ENCODE measurements at places on chromosomes 4 and X. TPM values are rescaled to one million over a fixed set of nuclear protein-coding genes. Genes with fewer than 3 reads are reported as not detected.

GRCh38 chr4:78644744-78645330, 93.3 kb downstream of the ANXA3 start:
- H3K4me3 ChIP-seq = peak overlapping the region; percentile 60
- H3K27ac ChIP-seq = peak overlapping the region; percentile 93
- H3K4me1 ChIP-seq = peaks cover 42% of the 10 kb centered on the region
- DNase-seq = peak; percentile 76
- no peaks in the 10 kb centered on the region for H3K36me3 ChIP-seq

DNA sequence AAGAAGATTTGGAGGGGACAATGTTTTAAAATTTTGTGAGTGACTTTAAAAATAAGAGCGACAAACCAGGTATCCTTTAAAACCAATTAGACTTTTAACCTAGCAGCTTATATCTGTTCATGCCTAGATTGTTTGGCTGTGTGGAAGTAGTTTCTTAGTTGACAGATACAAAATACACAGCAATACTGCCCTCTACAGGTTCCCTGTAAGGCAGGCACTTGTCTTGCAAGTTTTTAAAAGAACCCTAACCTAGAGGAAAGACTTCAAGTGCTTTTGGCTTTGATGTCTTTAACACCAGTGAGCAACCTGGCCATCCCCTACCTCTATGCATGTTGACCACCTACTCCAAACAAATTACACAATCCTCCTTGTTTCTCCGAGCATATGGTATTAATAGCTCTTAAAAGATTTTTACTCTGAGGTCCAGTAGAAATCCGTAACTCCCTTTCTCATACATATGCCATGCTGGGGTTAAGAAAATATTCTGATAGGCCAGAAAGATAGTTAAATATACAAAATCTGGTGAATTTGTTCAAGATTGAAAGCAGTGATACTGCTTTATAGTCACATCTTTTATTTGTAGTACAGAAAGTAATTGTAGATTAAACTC, 273.0 kb downstream of the ARHGAP24 start:
- peak; percentile 75 for DNase-seq
- no peaks in the 10 kb centered on the region for H3K36me3 ChIP-seq
- H3K4me3 ChIP-seq = no peak overlapping the region
- H3K27ac ChIP-seq = no peak overlapping the region
- no peaks in the 10 kb centered on the region for H3K27me3 ChIP-seq
- peaks cover 18% of the 10 kb centered on the region for H3K4me1 ChIP-seq

DNA sequence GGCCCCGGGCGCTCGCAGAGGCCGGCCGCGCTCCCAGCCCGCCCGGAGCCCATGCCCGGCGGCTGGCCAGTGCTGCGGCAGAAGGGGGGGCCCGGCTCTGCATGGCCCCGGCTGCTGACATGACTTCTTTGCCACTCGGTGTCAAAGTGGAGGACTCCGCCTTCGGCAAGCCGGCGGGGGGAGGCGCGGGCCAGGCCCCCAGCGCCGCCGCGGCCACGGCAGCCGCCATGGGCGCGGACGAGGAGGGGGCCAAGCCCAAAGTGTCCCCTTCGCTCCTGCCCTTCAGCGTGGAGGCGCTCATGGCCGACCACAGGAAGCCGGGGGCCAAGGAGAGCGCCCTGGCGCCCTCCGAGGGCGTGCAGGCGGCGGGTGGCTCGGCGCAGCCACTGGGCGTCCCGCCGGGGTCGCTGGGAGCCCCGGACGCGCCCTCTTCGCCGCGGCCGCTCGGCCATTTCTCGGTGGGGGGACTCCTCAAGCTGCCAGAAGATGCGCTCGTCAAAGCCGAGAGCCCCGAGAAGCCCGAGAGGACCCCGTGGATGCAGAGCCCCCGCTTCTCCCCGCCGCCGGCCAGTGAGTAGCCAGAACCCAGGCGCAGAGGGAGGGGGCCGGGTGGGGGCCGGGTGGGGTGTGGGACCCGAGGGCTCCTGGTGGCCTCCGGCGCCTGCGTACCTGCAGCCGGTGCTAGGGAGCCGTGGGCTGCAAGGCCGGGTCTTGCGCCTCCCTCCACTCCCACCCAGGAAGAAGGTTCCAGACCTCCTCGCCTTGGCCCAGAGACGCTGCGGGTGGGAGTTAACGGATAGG, 534 bp downstream of the MSX1 start:
- H3K36me3 ChIP-seq = no peaks in the 10 kb centered on the region
- H3K4me1 ChIP-seq = peaks cover 3% of the 10 kb centered on the region
- no peak overlapping the region for H3K27ac ChIP-seq
- H3K4me3 ChIP-seq = peak overlapping the region; percentile 86

DNA sequence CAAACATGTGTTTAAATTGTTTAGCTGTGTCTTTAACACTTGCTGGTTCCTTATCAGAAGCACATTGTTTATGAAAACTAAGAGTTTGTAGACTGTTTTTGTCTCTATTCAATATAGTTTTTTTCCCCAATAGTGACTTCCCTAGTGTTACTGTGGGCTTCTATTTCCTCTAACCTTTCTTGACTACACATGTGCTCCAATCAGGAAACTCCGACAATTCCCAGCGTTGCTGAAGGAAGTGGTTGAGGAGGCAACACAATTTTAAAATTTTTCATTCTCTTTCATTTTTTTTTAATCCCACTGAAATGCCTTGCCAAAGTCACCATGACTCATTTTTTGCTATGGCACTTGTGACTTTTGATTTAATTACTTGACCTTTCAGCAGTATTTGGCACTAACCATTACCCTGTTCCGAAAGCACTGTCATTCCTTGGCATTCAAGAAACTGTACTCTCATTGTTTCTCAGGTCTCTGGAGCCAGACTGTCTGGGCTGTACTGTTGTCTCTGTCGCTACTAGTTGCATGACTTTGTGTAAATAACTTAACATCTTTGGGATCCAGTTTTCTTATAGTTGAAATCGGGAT, 67.6 kb upstream of the FREM3 start:
- H3K27me3 ChIP-seq = 0 out of 2 replicates have a peak, but pooled peaks cover 2% of the 10 kb centered on the region
- no peak overlapping the region for H3K27ac ChIP-seq
- H3K36me3 ChIP-seq = no peaks in the 10 kb centered on the region
- H3K4me3 ChIP-seq = no peak overlapping the region
- H3K4me1 ChIP-seq = no peaks in the 10 kb centered on the region

- no peak overlapping the region for H3K27ac ChIP-seq
- no peaks in the 10 kb centered on the region for H3K27me3 ChIP-seq
- H3K4me3 ChIP-seq = no peak overlapping the region
- H3K36me3 ChIP-seq = no peaks in the 10 kb centered on the region
- no peak for DNase-seq
Measured at GRCh38 chr4:113811359-113811758, 49.8 kb upstream of the CAMK2D start.

GRCh38 chr4:179858221-179858620, 2385.0 kb upstream of the TENM3 start:
- H3K27ac ChIP-seq = no peak overlapping the region
- no peak overlapping the region for H3K4me3 ChIP-seq
- DNase-seq = no peak
- no peaks in the 10 kb centered on the region for H3K4me1 ChIP-seq
- H3K36me3 ChIP-seq = no peaks in the 10 kb centered on the region
- no peaks in the 10 kb centered on the region for H3K27me3 ChIP-seq

DNA sequence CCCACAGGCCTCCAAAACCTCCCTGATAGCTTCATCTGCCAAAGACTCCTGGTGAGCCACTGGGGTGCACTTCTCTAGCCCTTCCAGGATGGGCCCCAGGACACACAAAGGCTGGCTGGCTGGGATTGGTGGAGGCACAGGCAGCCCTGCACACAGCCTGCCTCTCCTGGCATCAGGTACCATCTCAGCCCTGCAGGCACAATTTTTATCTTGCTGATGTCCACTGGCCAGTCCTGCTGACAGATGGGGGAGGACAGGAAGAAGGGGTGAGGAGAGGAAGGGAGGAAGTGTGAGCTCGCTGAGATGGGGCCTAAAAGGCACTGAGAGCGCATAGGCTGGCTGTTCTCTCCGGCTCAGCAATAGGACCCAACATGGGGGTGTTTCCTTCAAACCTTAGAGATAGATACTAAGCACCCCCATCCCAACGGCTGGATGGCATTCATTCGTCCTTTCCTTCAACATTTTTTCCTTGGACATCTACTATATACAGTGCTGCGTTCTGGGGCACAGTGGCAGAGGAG, 92.7 kb downstream of the PJA1 start:
- H3K27ac ChIP-seq = no peak overlapping the region
- no peaks in the 10 kb centered on the region for H3K4me1 ChIP-seq

DNA sequence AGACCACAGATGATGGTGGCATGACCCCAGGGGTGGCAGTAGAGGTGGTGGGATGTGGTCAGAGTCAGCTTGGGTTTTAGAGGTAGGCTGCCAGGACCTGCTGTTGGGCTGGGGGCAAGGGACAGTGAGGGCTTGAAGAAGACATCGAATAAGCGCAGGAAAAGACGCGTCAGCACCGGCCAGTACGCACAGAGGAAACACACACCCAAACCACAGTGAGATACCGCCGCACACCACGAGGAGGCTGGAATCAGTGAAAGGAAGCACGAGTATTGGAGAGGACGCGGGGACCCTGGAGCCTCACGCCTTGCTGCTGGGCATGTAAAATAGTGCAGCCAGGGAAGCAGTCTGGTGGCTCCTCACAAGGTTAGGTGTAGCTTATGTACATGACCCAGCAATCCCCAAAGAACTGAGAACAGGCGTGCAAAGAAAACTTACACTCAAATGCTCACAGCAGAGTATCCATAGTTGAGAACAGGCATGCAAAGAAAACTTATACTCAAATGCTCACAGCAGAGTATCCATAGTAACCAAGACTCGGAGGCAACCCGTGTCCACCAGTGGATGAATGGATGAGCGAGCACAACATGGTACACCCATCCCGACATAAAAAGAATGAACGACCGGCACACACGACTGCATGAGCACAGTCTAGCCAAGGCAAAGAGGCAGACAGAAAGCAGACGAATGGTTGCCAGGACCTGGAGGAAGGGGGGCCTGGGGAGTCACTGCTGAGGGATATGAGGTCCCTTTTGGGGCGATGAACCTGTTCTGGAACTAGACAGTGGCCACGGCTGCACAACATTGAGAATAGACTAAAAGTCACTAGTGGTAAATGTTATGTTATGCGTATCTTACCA, 13.3 kb downstream of the PDZD4 start:
- H3K4me3 ChIP-seq = no peak overlapping the region
- DNase-seq = no peak
- H3K27ac ChIP-seq = no peak overlapping the region
- no peaks in the 10 kb centered on the region for H3K4me1 ChIP-seq
- H3K36me3 ChIP-seq = no peaks in the 10 kb centered on the region

- DNase-seq = no peak
- H3K27ac ChIP-seq = no peak overlapping the region
- H3K27me3 ChIP-seq = no peaks in the 10 kb centered on the region
- H3K4me3 ChIP-seq = no peak overlapping the region
Measured at GRCh38 chr4:76960014-76960413, 10.5 kb downstream of the SEPTIN11 start.

GRCh38 chr4:182823576-182823975, 93.6 kb downstream of the DCTD start:
- H3K27me3 ChIP-seq = no peaks in the 10 kb centered on the region
- no peak overlapping the region for H3K27ac ChIP-seq
- peaks cover 8% of the 10 kb centered on the region for H3K4me1 ChIP-seq
- H3K4me3 ChIP-seq = no peak overlapping the region
- no peak for DNase-seq
- H3K36me3 ChIP-seq = peaks cover 10% of the 10 kb centered on the region

GRCh38 chr4:80201252-80202151, 4.2 kb downstream of the PRDM8 start:
- no peaks in the 10 kb centered on the region for H3K4me1 ChIP-seq
- H3K36me3 ChIP-seq = no peaks in the 10 kb centered on the region
- H3K27me3 ChIP-seq = no peaks in the 10 kb centered on the region
- no peak for DNase-seq
- no peak overlapping the region for H3K4me3 ChIP-seq
- no peak overlapping the region for H3K27ac ChIP-seq

GRCh38 chrX:71250841-71251240, 3.1 kb downstream of the ZMYM3 start:
- H3K27ac ChIP-seq = no peak overlapping the region
- H3K27me3 ChIP-seq = no peaks in the 10 kb centered on the region
- peaks cover 17% of the 10 kb centered on the region for H3K4me1 ChIP-seq

DNA sequence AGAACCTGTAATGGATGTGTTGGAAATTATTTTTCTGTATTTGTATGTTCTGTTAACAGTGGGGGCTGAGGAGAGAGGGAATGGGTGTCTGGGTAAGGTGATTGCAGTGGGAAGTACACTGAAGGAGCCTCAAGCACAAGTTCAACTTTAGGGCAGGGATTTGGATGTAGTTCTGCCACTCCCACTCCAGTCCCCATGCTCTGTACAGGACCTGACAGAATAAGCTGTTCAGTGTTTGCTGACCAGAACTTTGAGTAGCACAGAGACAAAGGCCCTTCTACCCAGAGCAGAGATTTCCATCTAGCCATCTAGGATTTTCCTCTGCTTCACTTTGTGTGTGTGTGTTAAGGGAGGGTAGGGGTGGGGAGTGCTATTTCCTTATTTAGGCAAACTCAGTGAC, 49.2 kb downstream of the VSIG4 start:
- no peak for DNase-seq
- peaks cover 13% of the 10 kb centered on the region for H3K27me3 ChIP-seq
- peaks cover 4% of the 10 kb centered on the region for H3K4me1 ChIP-seq
- H3K27ac ChIP-seq = no peak overlapping the region

GRCh38 chrX:120727452-120727851, 97.6 kb upstream of the C1GALT1C1 start:
- no peak overlapping the region for H3K27ac ChIP-seq
- no peaks in the 10 kb centered on the region for H3K27me3 ChIP-seq
- H3K4me1 ChIP-seq = peaks cover 6% of the 10 kb centered on the region
- no peaks in the 10 kb centered on the region for H3K36me3 ChIP-seq

- no peak overlapping the region for H3K4me3 ChIP-seq
- no peaks in the 10 kb centered on the region for H3K36me3 ChIP-seq
- no peaks in the 10 kb centered on the region for H3K27me3 ChIP-seq
- H3K27ac ChIP-seq = peak overlapping the region; percentile 18
- peak; percentile 77 for DNase-seq
- H3K4me1 ChIP-seq = peaks cover 42% of the 10 kb centered on the region
Measured at GRCh38 chrX:39855748-39856129, 242.0 kb downstream of the BCOR start.

- no peak overlapping the region for H3K27ac ChIP-seq
- no peak overlapping the region for H3K4me3 ChIP-seq
Measured at GRCh38 chrX:122218666-122219065, 965.4 kb upstream of the GRIA3 start.

GRCh38 chrX:103498786-103499185, 20.5 kb downstream of the RAB40A start:
- H3K4me3 ChIP-seq = no peak overlapping the region
- peaks cover 6% of the 10 kb centered on the region for H3K4me1 ChIP-seq

DNA sequence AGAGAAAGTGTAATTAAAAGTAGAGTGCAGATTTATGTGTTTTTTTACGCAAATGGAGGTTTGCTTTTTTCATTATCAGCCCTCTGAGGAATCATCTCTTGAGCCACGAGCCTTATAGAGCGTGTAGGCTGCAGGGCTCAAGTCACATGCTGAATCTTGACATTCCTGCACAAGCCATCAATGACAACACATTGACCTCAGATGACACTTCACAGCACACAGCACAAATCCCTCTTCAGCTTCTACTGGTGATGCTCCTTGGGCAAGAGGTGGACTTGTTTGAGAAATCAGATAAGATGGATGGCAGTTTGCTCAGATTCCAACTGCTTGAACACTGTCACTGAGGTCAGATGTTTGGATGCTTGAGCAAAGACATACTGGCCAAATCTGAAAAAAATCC, 250.6 kb downstream of the SNCA start:
- H3K4me3 ChIP-seq = no peak overlapping the region
- no peak overlapping the region for H3K27ac ChIP-seq
- no peak for DNase-seq
- H3K27me3 ChIP-seq = 0 out of 2 replicates have a peak, but pooled peaks cover 5% of the 10 kb centered on the region
- no peaks in the 10 kb centered on the region for H3K36me3 ChIP-seq

The REST gene
- 22.4 TPM for total RNA-seq

The ZDHHC15 gene
- not detected for total RNA-seq

The ADH7 gene
- total RNA-seq = not detected

The FGB gene
- total RNA-seq = 0.36 TPM

The HERC5 gene
- total RNA-seq = 2.6 TPM

The C4orf50 gene
- total RNA-seq = not detected

Measured in PC-3 (cell line).